Fibroblast of skin of right biceps (primary cell): ENCODE measurements at places on chromosomes 2 and 18.

DNA sequence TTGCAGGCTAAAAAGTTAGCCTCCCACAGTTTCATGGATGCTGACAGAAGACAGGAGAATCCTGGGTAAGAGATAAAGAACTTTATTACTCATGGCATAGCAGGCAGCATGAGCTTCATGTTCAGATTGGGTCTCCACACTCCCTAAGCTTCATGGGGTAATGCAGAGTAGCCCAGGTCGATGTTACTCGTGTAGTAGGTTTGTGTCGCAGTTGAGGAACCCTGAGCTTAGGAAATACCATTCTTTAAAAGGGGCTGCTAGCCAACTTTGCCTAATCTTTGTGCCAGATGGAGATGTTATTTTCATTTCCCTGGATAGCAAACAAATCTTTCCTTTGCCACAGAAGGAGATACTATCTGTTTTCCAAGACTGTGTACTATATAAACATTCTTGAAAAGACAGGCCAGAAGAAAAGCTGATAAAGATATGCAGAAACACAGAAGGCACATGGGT lies 117.6 kb downstream of the LTBP1 start:
- DNase-seq = no peak

- DNase-seq = no peak
These were observed 83.5 kb upstream of the HAAO start for GRCh38 chr2:42875880-42876279.

DNA sequence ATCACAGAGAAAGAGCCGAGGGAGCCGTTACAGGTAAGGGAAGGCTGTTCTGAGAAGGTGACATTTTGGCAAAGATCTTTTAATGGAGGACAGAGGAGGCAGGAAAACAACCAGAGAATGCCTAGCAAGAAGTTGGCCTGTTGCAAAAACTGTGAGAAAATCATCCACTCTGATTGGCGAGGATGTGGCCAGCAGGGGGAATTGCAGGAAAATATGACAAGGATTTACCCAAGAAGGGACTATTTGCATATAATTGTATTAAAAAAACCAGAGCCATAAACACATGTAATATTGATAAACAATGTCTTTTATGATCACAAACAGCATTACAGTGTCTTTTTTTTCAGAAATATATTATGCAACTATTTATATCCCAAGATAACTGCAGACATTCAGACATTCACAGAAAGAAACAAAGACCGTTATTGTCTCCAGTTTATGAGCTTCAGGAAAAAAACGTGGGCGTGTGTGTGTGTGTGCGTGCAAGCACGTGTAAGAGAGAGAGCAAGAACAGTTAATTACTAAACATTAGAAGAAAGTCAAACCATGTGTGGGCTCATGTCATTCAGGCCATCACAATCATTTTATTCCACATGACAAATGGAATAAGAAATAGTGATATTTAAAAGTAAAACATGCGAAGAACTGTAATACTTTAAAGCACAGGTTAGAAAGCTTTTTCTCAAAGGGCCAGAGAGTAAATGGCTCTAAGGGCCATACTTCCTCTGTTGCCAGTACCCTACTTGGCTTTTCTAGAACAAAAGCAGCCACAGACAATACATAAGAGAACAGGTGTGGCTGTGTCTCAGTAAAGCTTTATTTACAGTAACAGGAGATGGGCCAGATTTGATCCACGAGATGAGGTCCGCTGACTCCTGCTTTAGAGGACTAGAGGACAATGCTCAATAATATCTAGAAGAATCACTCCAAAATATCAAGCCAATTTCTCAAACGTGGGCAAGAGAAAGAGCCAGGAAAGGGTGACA lies 324.1 kb downstream of the DLGAP1 start:
- no peak for DNase-seq

DNA sequence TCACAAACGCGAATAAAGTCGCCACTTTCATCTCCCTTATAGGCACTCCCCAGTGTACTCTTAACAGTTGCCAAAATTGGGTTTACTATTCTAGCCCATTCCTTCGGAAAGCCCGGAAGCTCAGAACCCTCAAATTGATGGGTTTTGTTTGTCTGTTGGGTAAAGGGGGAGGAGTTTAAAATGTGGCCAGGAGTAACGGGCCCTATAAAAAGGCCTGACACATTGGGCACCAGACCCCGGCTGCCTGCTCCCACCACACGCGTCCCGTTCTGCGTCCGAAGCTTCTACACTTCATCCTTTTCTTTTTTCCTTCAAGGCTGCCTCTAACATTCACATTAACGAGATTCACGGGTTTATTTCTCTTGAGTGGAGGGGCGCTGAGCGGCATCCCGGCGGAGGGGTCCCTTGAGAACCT lies 837 bp downstream of the NHEJ1 start:
- no peak for DNase-seq

DNA sequence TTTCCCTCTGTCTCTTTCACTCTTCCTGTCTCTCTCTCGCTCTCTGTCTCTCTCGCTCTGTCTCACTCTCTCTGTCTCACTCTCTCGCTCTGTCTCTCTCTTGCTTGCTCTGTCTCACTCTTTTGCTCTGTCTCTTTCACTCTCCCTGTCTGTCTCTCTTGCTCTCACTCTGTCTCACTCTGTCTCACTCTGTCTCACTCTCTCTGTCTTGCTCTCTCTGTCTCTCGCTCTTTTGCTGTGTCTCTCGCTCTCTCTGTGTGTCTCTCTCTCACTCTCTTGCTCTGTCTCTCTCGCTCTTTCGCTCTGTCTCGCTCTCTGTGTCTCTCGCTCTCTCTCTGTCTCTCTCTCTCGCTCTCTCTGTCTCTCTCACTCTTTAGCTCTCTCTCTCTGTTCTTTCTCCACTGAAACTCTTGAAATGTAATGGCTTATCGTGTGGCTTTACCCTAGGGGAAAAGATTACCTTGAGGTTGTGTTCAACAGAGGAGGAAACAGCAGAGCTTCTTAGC lies 22.9 kb downstream of the INPP1 start:
- DNase-seq = no peak

- no peak for DNase-seq
These were observed 632 bp downstream of the AFTPH start for GRCh38 chr2:64524604-64525316.

GRCh38 chr2:20634507-20635112 lies 16.3 kb downstream of the HS1BP3 start:
- peak; percentile 76 for DNase-seq

DNA sequence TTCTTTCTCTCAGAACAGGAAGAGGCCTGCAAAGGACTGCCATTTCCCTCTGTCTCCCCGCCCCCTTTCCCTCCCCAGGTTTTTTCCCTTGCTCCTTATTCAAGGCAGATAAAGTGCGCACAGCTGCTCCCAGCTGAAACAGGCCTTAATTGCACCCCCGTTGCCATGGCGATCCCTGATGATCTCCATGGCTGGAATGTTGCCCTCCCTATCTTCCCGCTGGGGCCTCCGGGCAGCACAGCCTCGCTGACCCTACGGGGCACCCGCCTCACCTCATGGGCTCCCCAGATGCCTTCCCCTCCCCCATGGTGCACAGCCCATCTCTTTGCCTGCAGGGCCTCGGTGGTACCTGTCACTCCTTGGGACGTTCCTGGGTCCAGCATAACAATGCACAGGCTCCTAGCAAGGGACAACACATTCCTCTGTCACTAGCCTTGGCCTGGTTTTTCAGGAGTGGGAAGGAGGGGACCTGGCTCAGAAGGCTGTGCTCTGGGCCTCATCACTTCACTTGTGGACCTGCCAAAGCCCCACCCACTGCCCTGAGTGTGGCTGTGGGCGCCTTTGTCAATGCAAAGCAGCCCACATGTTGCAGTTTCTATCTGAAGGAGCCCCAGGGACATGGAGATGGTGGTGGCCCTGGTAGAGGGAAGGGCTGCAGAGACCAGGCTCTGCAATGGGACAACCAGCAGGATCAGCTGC lies 115.0 kb downstream of the CELF4 start:
- DNase-seq = peak; percentile 18

- peak; percentile 74 for DNase-seq
These were observed 494.9 kb downstream of the NYAP2 start for GRCh38 chr2:225894236-225894980.

GRCh38 chr2:158718196-158718585 lies 76.9 kb upstream of the DAPL1 start:
- no peak for DNase-seq

DNA sequence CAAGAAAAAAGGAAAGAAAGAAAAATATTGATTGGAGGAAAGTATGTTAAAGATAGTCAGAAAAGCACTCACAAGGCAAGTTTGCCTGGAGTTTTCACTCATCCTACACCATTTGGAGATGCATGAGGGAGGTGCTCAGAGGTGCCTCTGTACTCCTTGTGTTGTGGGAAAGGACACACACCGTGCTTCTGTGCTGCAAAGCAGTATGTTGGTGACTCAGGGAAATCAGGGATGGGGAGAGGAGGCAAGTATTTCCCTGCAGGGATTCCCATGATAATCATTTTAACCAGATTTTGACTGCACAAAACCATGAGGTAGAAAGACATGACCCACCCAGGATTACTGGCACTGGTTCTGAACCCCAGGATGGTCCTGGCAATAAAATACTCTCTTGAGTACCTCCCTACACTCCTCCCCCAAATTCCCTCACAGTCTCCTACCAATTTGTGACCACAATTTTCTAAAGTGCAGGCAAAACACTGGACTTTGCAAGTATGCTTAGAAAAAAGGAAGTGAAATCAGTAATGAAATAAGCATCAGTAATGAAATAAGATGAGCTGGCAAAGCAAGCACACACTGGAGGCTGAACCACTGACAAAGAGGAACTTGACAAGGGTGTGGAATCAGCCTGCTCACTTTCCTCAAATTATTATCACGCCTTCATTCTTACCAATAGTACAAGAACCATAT lies 155.5 kb upstream of the ACVR2A start:
- no peak for DNase-seq

GRCh38 chr18:62389761-62390481 lies 64.8 kb downstream of the TNFRSF11A start:
- DNase-seq = no peak

DNA sequence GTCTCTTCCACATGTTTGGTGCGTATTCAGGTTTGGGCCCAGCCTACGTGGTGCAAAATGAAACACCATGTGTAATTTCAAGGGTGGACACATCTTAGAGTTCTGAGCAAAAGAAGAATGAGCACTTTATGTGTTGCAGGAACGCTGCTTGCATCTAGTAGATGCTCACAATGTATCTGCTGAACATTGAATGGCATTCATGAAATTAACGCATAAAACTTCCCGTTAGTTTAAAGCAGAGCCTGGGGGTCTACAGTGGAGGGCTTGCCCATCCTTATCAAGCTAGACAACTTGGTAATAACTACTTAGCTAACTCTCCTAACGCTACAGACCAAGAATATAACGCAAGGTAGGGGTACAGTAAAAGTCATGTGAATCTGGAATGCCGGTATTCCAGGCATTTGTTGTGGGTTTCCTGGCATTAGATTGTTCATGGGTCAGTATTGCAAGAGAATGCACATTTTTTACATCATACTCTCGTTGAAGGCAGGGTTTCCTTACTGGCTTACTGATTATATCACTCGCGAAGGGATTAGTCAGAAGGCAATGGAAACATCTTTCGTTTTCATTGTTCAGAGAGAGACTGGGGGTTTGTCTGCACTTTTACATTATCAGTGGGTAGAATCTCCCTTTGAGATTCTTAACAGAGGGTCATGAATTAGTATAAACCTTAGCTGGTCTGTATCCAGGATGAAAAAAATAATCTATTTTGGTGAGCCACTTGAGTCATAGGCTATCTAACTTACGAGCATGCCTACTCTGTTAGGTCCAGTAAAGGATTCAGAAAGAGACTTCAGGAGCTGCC lies 229.5 kb upstream of the EPAS1 start:
- peak; percentile 98 for DNase-seq

GRCh38 chr18:45066210-45066609 lies 385.5 kb downstream of the SETBP1 start:
- no peak for DNase-seq

DNA sequence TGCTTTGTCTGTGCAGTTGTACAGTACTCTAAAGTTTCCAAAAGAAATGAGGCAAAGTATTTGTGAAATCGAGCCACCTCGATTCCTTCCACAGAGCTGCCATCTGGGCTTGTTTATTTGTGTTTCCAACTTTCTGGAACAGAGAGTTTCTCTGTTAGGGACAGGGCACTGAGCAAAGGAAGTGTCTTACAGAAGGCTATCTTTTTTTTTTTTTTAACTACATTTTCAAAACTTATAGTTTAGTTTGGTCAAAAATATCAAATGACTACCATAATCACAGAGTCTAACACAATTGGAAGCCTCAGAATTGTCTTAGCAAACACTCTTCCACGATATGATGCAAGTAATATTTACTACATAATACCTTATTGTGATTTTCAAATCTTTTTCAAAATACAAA lies 796 bp downstream of the RFTN2 start:
- DNase-seq = no peak

DNA sequence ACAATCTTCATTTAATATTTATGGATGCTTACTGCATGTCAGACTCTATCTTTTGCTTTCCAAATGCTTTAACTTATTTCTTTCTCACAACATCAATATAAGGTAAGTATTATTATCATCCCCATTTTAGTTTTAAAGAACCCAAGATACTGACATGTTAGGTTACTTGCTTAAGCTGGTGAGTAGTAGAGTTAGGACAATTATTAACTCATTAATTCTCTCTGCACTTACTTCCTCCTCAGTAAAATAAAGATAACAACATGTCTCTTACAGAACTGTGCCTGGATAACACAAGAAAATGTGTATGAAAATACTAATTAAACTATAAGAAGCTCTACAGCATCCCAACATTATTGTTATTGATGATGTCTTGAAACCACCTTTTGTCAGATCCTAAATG lies 359.1 kb upstream of the CHST9 start:
- no peak for DNase-seq
